ENCODE measurements at places on chromosomes 7 and 10.

DNA sequence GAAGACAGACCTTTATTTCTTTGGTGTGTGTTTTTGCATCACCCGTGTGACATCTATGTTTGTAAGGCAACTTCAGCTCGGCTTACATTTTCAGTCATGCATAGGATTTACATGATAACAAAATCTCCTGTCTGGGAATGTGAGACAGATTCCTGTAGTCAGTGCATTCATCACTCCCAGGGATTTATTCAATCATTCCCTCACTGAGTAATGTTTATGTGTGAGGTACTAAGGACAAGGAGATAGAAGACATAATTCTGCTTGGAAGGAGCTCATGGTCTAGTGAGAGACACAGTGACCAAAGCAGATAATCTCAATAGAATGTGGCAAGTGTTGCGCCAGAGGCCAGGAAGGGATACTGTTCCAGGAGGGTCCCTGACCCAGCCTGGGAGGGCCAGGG lies 35.2 kb upstream of the BMPER start:
- no peak for DNase-seq

- DNase-seq, result peak; percentile 65
These were observed 88.0 kb downstream of the PLXDC2 start for GRCh38 chr10:19904202-19904661.

DNA sequence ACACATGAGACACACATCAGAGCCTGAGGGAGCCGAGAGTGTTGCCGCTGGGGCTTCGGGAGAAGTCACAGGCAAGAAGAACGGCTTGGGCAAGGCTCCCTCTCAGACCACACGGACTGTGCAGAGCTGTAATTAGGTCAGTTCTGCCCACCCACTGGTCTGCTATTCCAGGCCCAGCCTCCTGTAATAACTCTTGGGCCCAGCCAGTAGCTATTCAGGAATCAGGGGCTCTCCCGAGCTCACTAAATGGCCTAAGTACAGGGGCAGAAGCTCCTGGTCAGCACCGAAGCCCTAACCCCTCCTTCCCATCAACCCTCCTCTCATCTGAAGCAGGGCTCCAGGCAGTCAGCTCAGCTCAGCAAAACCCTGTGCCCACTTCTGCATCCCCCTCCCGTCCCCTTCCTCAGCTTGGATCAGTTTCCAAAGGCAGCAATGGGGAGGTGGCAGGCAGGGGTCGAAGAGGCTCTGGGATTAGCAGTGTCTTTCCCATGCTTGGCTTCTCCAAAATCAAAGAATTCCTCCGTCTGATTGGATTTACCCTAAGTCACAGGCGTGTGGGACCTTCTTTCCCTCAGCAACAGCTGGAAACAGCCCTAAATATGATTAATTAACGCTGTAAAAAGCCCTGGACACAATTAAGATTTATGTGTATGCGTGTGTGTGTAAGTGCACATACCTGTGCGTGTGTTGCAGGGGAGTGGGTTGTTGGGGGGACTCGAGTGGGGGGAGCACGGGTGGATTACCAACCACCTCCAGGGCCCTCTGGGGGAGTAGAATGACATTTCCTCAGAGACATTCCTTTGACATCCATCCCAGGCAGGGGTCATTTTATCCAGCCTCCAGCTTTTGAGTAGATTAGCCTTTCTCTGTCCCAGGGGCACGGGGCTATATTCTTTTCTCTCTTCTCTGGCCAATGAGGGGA lies 48.4 kb upstream of the BTRC start:
- no peak for DNase-seq

DNA sequence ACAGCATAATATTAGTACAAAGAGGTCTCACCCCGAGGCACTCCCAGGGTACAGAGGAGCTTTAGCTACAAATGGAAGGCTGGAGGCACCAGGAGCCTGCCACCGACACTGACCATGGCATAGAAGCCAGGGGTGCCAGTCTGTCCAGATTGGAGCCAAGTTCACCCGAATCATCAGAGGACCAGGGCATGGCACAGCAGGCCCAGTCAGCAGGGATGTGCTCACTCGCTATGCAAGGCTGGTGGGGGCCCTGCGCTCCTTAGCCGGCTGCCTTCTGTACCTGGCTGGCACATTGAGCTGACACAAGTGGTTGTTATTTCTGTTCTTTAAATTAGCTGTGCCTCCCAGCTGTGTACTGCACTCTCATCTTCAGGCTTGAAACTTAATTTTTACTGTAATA lies 149.3 kb downstream of the TCERG1L start:
- no peak for DNase-seq

- DNase-seq, result no peak
These were observed 165.6 kb upstream of the PRR15 start for GRCh38 chr7:29398011-29398410.

- no peak for DNase-seq
These were observed 10.6 kb upstream of the BPGM start for GRCh38 chr7:134636008-134636449.
